Activated CD8-positive, alpha-beta memory T cell treated with anti-CD3 and anti-CD28 coated beads, Interleukin-2, amount 50 U/mL, for 48 hours (primary cell): ENCODE measurements at places on chromosomes 11 and 22.

GRCh38 chr22:38858492-38858891 is 13.5 kb downstream of the CBX6 start:
- DNase-seq = no peak

GRCh38 chr11:33700502-33701271 is at the start of gene C11orf91:
Gene C11orf91 (minus strand): TSS chr11:33700826. CDS start chr11:33700740, 86 bp downstream.
- DNase-seq = peak; percentile 98

DNA sequence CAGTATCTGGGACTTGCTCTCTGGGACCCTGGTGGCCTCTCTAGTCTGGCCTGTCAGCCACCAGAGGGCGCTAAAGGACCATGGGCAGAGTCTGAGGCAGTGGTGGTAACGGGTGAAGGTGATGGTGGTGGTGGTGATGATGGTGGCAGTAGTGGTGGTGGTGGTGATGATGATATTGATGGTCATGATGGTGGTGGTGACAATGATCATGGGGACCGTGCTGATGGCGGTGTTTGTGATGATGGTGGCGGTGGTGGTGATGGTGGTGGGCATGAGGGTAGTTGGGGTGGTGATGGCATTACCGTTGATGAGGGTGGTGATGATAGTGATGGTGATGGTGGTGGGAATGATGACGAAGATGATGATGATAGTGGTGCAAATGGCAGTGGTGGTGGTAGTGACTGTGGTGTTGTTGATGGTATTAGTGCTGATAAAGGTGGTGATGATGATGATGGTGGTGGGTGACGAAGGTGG is 16.0 kb downstream of the TRPM5 start:
- DNase-seq = peak; percentile 98

- DNase-seq = no peak
Measured at GRCh38 chr11:72190631-72191071, 1.3 kb upstream of the FOLR1 start.

DNA sequence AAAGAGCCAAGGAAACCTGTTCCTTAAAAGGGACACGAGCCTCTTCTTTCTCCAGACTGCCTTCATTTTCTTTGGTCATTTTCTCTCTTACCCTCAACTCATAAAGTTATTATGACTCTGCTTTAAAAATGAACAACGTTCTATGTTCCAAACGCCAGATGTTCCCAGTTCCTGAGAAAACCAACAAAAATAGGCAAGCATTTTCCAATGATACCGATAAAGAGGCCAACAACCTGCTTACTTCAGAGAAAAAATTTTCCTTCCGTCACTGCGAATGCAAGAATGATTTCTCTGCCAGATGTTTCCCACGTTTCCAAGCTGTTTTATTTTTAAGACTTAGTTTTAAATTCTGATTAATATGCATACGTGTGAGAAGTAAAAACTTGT is 315 bp upstream of the TRPC6 start:
- DNase-seq = no peak

DNA sequence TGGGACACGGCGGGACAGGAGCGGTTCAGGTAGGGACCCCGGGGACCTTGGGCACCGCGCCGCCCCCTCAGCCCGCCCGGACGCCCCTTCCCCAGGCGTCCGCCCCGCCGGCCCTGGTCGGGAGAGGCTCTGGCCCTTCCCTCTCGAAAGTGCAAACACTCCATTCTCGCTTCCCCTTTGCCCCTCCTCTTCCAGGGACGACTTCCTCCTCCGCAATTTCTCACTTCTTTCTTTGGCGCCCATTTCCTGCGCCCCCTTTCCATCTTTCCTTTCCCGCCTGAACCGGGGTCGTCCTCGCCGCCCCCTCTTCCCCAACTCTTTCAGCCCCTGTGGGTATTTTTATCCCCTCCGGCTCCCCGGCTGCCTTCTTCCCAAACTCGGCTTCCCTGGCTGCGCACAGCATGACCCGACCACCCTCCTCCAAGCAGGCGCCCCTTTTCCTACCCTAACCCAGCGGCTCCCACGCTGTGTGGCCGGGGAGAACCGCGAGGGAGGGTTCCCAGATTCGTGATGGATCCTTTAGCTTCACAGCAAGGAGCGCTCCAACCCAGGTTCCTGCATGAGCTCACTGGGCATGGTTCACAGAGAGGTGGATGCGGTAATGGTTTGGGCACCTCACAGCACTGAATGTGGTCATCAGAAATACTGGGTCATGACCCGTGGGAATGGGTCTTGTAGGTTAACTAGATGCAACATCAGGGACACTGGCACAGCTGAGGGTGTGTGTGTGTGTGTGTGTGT is 689 bp downstream of the RAB39A start:
- DNase-seq = peak; percentile 52

DNA sequence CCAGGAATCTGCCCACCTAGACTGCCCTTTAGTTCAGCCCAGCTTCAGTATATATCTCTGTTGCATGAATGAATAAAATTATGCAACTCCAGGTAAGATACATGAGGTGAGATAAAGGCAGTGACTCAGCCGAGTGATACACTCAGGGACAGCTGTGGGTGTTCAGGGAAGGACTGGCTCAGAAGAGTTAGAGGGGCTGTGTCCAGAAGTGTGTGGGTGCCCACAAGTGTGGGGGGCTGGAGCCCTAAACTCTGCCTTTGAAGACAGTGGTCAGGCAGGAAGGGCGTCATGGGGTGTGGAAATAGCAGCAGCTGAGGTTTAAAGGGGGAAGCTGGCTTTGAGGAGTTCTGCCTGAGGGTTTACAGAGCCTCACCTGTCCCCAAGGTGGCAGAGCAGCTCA is 8.3 kb downstream of the FTH1 start:
- DNase-seq = no peak

DNA sequence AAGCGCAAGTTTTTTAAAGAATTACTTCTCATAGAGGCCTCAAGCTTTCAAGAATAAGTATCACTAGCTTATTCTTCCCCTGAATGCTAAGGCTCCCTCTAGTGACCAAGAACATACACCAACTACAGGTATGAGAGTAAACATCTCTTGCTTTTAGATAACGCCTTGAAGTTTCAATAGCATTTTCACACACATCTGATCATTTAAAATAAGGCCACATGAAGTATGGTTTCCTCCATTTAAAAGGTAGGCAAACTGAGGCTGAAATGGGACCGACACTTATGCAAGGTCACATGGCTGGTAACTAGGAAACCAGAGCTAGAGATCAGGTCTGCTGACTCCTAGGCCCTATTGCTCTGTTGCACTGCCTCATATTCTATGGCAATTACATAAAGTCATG is 66.5 kb downstream of the CCDC34 start:
- no peak for DNase-seq

DNA sequence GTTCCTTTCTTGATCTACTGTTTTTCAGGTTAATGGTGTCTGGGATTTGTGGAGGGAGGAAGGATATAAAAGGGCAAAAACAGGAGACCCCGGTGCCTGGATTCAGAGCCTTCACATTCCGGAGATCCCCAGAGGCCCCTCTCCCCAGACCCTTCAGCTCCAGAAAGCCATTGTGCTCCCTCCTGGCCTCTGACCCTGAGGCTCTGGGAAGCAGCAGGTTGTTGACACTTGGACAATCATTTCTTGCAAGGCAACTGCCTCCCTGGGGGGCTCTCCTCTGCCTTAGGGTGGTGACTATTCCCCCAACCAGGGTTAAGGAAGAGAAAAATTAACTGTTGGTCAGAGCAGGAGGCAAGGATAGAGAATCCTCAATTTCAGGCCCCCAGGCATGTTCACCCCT is 86.9 kb upstream of the NNMT start:
- DNase-seq = no peak

DNA sequence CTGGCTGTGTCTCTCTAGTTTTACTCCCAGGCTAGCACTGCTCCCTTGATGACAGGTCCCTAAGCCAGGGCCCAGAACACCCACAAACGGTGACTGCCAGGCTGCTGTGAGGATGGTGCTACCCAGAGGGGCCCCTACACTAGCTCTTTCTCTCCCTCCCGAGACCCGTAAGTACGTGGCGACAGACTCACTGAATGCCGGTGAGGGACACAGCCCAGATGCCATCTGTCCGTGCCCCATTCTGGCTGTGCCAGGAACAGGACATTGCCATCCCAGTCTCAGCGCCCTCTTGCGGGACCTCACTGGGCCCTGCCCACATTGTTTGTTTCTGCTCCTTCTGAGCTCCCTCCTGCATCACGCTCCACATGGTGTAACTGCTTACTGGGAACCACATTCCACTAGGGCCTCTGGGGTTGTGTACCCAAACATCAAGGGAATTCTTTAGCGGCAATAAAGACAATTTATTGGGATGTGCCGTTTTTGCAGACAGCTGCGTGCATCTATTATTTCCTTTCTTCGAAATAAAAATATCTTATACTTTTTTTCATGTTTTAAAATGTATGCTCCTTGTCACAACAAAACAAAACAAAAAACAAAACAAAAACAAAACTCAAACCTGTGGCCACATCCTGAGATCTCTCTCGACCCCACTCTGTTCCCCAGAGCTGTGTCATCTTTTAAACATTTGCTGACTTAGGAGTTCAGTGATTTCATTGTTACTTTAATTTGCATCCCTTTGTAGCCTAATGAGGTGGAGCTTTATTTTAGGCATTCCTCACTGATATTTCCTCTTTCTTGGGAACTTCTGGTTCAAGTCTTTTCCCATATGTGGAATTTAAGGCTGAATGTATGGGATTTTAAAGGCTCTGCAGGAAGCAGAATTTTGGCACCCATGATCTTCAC is 4.4 kb upstream of the TPCN2 start:
- no peak for DNase-seq

DNA sequence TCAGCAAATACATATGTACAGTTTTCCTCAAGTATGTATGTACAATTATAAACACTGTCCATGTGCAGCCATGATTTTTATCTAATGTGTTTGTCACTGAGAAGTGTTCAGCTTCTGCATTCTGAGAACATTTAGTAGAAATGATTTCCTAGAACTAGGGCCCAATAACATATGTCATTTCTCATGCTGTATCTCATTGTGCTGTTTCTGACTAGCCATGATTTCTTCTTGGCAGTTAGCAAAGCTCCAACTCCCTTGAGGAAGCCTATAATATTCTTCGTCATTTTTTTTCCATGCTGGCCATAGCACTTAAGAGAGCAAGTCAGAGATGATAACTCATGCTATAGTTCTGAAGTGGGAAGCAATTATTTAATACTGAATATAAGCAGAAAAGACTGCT is 187.8 kb downstream of the DDX10 start:
- DNase-seq = no peak

GRCh38 chr11:19580646-19581045 is 132.0 kb upstream of the NAV2 start:
- DNase-seq = no peak

DNA sequence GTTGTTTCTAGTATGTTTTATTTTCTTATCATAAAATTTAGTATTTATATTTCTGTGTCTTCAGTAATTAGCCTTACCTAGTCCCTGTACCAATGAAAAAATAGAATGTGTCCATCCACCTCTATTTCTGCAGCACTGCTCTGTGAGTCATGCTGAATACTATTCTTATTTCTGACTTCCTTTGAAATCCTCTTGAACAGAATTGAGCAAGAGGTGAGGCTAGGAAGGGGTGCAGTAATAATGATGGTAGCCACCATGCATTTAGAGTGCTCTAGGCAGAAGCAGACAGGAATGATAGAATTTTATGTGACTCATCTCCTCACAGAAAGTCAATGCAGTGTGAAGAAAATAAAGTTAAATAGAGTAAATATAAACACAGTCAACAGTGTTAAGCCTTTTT is 60.0 kb downstream of the OR10A6 start:
- no peak for DNase-seq

DNA sequence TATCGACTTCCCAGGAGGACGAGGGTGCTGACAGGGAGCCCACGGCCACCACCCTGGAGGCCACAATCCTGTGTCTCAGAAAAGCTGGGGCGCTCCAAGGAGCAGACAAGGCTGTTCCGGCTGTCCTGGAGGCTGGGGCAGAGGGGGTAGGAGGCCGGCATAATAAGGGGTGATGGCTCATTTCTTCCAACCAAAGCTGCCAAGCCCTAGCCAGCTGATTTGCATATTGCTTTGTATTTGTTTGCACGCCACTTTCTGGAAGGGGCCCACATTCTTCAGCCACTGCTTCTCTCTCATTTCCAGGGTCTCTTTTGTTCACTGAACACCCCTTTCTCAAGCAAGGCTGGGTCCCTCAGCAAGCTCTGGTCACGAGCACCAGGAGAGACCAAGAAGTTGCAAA is 4.7 kb downstream of the PDE2A start:
- no peak for DNase-seq

- DNase-seq = peak; percentile 25
Measured at GRCh38 chr22:22099194-22099486, 116.6 kb upstream of the TOP3B start.

GRCh38 chr22:31287818-31288495 is 4.3 kb downstream of the PIK3IP1 start:
- no peak for DNase-seq

DNA sequence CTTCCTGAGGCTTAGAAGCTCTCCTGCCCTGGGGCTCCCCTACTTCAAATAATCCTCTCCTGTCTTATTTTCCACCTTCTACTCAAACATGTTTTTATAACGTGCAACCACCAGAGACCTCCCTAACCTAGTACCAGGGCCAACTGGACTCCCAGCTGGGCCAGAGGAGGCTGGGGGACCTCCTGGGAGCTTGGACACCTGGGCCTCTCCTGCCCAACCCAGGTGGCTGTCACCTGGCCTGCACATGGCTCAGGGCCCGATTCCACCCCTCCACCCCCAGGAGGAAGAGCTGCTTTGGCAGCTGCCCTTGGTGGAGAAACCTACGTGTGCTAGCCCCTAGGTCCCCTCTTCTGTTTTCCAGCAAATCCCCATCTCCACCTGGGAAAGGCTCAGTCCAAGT is 105.2 kb downstream of the ABTB2 start:
- no peak for DNase-seq

GRCh38 chr11:57255618-57256017 is 18.6 kb upstream of the APLNR start:
- no peak for DNase-seq

GRCh38 chr11:112163875-112164685 is at the start of gene IL18:
Gene IL18 (minus strand): TSS chr11:112164094. CDS start chr11:112155053, 9,041 bp downstream.
- DNase-seq = no peak

DNA sequence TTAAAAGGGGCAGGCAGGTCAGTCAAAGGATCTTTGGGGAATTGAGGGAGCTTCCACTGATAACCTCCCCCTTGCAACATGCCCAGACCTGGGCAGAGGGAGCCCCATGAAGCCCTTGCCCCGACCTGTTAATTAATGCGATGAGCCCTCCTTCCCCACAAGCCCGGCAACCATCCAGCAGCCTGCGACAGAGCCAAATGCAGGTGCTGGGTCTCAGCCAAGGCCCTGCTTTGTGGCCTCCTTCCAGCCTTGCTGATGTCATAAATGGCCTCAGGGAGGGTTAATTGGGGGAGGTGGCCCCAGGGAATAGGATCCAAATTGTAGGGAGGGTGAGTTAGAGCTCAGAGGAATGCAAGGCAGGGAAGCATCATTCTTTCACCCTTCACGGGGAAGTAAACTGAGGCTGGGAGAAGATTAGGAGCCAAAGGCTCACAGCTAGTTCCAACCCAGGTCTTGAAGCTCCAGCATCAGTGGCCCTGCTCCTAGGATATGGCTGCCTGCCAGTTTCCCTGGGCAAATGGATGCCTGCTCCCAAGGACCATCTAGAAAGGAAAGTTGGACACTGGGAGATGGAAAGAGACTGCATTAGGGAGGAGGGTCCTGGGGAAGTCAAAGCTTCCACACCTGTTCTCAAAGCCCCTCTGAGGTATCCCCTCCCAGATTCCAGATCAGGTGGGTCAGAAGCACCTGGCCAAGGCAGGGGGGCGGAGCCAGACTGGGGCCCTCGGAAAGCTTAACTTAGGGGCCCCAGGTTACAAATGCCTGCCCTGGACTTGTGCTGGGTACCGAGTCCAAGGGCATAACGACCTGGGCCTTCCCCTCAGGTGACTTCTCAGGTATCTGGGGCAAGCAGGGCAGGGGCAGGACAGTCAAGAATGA is 34.1 kb downstream of the LMO1 start:
- no peak for DNase-seq

- DNase-seq = peak; percentile 80
Measured at GRCh38 chr11:69166218-69167115, 10.7 kb downstream of the SMIM38 start.
